Activated CD4-positive, alpha-beta T cell treated with anti-CD3 and anti-CD28 coated beads for 1 hour (primary cell): ENCODE measurements at places on chromosomes 5 and 9.

- peak; percentile 56 for DNase-seq
Measured at GRCh38 chr5:157312492-157312891, 46.6 kb downstream of the CYFIP2 start.

GRCh38 chr5:84506625-84507024, 121.9 kb upstream of the EDIL3 start:
- no peak for DNase-seq

DNA sequence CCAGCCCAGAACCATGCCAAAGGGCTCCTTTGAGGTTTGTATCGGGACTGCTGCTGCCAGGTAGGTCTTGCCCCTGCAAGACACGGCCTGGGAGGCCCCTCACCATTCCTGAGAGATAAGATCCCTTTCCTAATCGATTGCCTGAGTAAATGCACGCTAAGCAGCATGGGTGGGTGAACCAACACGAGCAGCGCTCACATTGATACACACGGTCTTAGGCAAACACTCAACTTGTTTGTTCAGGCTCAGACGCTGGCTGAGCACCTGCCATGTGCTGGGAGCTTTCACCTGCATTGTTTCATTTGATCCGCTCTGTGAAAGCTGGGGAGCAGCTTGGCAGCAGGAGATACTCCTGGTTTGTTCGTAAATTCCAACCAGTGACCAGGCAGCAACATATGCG, 76.9 kb upstream of the NEURL1B start:
- no peak for DNase-seq

DNA sequence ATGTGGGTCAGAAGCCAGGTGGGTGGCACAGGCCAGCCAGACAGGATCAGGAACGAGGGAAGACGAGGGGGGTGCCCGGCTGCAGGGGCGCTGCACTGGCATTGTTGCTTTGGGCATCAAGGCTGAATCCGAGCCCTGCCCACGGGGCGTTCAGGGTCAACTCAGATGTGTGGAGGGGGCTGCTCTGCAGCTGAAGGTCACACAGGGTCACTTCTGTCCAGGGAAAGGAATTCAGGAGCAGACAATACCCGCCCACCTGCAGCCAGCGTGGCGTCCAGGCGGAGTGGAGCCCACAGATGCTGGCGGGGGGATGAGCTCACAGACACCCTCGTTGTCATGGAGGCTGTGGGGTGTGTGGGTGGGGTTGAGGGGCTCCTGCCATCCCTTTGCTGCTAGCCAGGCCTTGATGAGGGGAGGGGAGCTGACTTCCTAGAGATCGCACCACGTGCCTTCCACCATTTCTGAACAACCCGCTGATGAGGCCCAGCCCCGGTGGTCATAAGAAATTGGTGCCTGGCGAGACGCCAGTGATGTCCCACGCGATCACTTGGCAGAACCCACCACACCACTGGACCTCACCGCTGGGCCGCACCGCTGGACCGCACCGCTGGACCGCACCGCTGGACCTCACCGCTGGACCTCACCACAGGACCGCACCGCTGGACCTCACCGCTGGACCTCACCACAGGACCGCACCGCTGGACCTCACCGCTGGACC, 31.2 kb downstream of the MRPL36 start:
- DNase-seq, result no peak

DNA sequence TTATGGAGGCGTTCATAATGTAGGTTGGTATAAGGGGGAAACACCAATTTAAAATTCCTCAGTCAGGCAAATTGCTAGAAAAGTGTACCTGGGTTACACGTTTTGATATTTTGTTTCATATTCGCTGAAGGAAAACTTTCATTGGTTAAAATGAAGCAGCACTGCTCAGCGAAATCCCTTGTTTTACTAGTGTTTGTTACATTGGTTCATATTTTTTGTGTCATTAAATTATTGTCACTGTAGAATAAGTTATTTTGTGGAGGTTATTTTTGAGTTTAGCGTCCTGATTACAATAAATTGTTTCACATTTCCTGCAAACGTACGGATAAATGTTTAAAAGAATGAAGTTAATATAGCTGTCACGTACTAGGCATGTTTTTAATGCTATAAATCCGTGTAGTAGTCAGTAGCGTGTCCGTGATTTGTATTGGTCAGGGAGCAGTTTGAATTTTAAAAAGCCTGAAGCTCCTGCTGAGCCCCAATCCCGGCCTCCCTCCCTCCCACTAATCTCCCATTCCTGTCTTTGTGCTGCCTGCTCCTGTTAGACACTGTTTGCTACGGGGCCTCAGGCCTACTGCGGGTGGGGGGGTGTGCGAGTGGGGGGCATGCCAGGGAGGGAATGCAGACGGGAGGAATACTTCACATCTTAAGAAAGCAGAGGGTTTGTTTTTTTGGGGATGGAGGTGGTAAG, 2.0 kb downstream of the NIPBL start:
- DNase-seq, result no peak

DNA sequence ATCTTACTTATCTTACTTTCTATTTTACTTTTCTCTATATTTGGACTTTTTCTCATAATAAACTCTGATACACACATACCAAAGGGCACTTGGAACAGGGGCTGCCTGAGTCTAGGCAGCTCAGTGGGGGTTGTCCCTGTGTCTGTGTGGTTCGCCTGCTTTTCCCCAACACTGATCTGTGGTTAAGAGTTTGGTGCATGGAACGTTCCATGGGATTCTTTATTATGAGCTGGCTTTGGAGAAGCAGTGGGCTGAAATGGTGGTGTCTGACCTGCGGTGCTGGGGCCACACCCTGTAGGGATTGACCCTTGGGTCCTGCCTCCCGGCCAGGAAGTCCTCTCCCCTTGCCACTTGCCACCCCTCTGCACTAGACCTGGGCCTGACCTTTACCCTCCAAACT, 47.4 kb downstream of the ANKRD33B start:
- DNase-seq, result no peak

DNA sequence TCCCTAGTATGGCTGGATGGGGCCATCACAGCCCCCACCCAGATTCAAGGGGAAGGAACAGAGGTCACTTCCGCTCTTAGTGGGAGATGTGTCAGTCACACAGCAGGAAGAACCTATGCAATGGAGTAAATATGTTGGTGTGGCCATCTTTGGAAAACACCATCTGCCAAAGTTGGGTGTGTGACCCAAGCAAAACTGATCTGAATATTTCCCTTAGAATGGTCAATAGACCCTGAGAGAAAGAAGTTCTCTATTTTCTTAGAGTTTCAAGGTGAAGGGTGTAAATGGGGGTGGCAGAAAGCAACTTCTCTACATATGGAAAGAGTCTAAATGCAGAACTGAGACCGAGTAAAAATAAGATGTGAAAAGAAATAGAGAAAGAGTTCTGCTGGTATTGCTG, 212.7 kb downstream of the ESM1 start:
- no peak for DNase-seq

- no peak for DNase-seq
Measured at GRCh38 chr5:134920848-134921575, 16.1 kb downstream of the PCBD2 start.

DNA sequence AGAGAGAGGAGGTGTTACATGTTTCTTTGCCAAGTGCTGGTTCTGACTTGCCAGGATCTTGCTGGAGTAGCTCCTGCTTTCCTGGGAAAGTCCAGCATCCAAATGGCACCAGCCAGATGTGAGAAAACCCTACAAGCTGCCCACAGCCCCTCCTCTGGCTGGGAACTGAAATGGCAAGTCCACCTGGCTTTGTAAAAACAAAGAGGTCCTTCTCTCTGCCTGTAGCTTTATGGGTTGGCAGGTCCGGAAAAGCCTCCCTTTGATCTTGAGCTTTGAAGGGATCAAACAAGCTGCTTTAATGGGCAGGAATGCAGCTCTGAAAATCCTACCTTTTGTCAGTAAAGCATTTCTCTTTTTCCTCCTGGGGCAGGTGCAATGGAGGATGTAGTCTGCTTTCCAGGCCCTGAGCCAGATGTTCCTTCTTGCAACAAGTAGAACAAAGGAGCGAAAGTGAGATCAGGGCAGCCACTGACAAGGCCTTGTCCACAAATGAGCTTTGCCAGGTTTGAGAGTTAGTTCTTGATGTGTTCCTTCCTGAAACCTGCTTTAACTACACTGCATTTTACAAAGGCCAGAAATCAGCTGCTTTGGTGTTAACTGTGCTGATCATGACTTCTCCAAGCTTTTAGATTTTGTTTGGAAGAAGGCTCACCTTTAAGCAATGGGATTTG, 456.7 kb downstream of the ZNF608 start:
- DNase-seq, result no peak

DNA sequence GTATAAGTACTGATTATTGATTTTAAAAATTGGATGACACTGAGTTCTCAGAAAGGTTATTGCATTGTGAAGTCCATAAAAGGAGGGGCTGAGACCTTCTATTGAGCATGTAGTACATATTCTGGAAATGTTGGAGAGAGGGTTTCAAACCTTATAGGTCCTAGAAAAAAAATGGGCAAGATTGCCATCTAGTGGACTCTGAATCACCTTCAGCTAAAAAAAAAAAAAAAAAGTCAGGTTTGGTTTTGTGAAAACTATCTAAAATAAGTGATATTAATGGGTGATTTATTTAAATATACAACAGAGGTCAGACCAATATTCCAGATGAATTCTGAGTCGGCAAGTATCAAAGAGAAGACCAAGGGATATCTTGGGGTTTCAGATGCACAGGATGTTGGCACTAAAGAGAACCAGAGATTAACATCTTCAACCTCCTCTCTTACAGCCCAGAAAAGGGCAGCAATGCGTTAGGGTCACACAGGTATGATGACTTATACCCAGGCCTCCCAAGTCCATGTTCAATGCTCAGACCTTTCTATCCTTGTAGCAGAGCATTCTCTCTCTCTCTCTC, 109.8 kb upstream of the NMUR2 start:
- DNase-seq, result no peak

DNA sequence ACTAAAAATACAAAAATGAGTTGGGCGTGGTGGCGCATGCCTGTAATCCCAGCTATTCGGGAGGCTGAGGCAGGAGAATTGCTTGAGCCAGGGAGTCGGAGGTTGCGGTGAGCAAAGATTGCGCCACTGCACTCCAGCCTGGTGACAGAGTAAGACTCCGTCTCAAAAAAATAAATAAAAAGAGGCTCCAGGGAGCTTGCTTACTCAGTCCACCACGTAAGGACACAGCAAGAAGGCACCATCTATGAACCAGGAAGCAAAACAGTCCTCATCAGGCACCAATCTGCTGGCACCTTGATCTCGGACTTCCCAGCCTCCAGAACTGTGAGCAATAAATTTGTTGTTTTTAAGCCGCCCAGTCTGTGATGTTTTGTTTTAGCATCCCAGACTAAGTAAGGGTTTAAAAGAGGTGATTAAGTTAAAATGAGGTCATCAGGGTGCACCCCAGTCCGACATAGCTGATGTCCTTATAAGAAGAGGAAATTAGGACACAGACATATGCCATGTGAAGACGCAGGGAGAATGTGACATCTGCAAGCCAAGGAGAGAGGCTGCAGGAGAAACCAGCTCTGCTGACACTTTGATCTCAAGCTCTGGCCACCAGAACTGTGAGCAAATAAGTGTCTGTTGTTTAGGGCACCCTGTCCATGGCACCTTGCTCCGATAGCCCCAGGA, 45.9 kb downstream of the C9orf50 start:
- no peak for DNase-seq

DNA sequence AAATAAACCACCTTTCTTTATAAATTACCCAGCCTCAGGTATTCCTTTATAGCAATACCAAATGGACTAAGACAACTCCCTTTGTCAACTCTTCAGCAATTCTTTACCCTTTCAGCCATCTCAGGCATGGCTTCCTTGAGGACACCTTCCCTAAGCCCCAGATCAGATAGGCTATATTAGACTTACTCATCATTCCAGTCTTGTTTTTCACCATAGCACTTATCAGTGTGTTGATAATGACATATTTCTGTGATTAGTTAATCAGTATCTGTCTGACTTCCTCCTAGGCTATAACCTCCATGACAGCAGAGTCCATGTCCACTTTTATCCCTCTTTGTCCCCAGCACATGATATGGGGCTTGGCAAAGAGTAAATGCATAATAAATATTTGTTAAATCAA, 238.1 kb downstream of the ACTL7B start:
- DNase-seq, result no peak

GRCh38 chr9:16105168-16106020, 552.6 kb downstream of the CCDC171 start:
- DNase-seq, result no peak

DNA sequence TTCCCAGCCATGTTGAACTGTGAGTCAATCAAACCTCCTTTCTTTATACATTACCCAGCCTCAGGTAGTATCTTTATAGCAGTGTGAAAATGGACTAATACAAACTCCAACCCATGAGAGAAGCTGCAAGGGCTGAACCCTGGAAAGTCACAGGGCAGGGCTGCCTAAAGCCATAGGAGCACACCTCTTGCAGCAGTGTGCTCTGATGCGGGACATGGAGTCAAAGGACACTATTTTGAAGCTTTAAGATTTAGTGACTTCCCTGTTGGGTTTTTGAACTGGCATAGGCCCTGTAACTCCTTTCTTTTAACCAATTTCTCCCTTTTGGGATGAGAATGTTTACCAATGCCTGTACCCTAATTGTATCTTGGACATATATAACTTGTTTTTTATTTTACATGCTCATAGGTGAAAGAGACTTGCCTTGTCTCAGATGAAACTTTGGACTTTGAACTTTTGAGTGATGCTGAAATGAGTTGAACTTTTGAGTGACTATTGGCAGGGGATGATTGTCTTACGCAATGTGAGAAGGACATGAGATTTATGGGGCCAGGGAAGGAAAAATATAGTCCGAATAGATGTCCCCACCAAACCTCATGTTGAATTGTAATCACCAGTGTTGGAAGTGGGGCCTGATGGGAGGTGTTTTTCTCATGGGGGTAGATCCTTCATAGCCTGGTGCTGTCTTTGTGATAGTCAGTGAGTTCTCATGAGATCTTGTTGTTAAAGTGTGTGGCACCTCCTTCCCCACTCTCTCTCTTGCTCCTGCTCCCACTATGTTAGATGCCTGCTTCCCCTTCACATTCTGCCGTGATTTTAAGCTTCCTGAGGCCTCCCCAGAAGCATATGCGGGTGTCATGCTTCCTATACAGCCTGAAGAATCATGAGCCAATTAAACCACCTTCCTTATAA, 159.5 kb upstream of the SPEF2 start:
- no peak for DNase-seq

GRCh38 chr5:165757791-165758190, 2252.4 kb downstream of the MAT2B start:
- DNase-seq, result no peak

- no peak for DNase-seq
Measured at GRCh38 chr5:86407711-86408110, 210.0 kb upstream of the COX7C start.

GRCh38 chr9:84667571-84668195, 1.8 kb upstream of the NTRK2 start:
- DNase-seq, result no peak

GRCh38 chr5:171724468-171725204, 61.0 kb upstream of the SMIM23 start:
- DNase-seq, result no peak
